ENCODE measurements at places on chromosomes 4 and X. TPM values are rescaled to one million over a fixed set of nuclear protein-coding genes. Genes with fewer than 3 reads are reported as not detected.

Gene ZNF141
- 23.8 TPM for total RNA-seq

Gene BCAP31
- 137 TPM for total RNA-seq

Gene SAP30
- total RNA-seq, result 34.0 TPM

Gene PNMA6F
- total RNA-seq, result not detected

Gene TGIF2LX
- total RNA-seq, result not detected

Gene UBL4A
- 53.2 TPM for total RNA-seq

Gene EDA
- total RNA-seq, result 0.79 TPM

Gene SLC10A4
- total RNA-seq, result not detected

Gene CT55
- total RNA-seq, result not detected

Gene FGA
- total RNA-seq, result not detected

Gene SPANXN4
- not detected for total RNA-seq

Measured in activated CD8-positive, alpha-beta memory T cell treated with anti-CD3 and anti-CD28 coated beads, Interleukin-2, amount 10 ng/mL, durations not matched to agents 7 days and 5 days (primary cell).